Right kidney (tissue), 9 donors: ENCODE measurements at places on chromosomes 5 and 9.

- DNase-seq = no peak
Measured at GRCh38 chr5:169777159-169777558, 140.1 kb downstream of the DOCK2 start.

GRCh38 chr9:132774886-132775285, 103.2 kb downstream of the AK8 start:
- DNase-seq = no peak

DNA sequence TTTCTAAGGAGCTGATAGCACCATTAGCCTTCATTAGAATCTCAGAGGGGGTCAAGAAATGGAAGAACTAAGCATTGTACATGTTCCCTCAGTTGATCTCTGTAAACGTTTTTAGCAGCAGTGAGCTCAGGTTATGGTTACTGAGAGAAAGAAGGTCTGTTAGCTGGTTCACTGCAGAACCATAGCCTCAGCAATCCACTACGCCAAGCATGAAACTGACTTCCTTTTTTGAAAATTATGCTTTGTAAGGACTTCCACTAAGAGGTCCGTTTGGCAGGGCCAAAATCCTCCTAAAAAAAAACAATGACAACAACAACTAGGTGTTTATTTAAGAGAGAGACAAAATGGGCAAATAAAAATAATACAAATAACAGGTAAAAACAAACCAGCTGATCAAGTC, 273.3 kb downstream of the AOPEP start:
- no peak for DNase-seq

- no peak for DNase-seq
Measured at GRCh38 chr5:94433397-94434163, 184.8 kb downstream of the KIAA0825 start.

GRCh38 chr9:136046554-136046920, 48.6 kb downstream of the NACC2 start:
- DNase-seq = no peak

DNA sequence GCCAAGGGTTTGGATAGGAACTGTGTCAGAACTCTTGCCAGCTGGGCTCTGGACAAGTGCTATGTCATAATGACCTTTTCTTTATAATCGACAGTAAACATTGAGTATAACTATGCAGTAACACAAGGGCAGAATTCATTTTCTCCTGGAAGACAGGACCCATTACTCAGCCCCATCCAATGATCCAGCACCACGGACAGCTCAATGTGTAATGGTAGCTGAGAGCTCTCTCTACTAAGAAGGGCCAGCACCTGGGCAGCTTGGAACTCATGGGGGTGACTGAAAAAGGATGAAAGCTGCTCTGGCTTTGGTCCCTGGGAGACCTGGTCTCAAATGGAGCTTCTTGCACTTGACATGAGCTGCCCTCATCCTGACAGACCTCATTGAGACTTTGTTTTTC, 347.8 kb downstream of the TRIM32 start:
- DNase-seq = no peak

GRCh38 chr9:14209399-14210345, 104.3 kb downstream of the NFIB start:
- DNase-seq = no peak

- no peak for DNase-seq
Measured at GRCh38 chr5:103260951-103261350, 2.4 kb downstream of the MACIR start.

- no peak for DNase-seq
Measured at GRCh38 chr5:176873541-176874172, 25.5 kb downstream of the HK3 start.

DNA sequence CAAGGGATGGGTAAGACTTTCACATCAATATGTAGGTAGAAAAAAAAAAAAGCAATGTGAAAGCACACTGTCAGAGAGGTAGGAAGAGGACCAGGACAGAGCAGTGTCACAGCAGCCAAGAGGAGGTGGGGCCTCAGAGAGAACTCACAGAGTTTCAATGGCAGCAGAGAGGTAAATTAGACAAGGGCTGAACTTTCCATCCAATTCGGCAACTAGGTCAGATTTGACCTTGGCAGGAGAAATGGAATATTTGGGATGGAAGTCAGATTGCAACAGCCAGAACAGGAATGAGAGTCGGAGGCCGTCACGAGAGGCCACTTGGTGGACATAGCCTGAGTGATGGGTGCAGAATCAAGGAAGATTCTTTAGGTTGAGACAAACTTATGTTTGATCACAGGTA, 57.7 kb downstream of the ENC1 start:
- DNase-seq = no peak

- no peak for DNase-seq
Measured at GRCh38 chr5:115363879-115364278, 67.4 kb upstream of the CCDC112 start.

GRCh38 chr5:38739011-38739704, 106.7 kb upstream of the OSMR start:
- no peak for DNase-seq
